Fibroblast of the aortic adventitia (primary cell): ENCODE measurements at places on chromosomes 7 and 10. TPM values are rescaled to one million over a fixed set of nuclear protein-coding genes. Genes with fewer than 3 reads are reported as not detected.

The HOXA10 gene
- total RNA-seq = 0.08 TPM in 1 of 2 replicates, not detected in the other

The FAM131B gene
- 3.2 and 4.0 TPM in 2 replicates for total RNA-seq

The PRKAR1B gene
- 7.0 and 10.1 TPM in 2 replicates for total RNA-seq

The ANKRD7 gene
- total RNA-seq = 1.4 and 3.9 TPM in 2 replicates

The TMEM229A gene
- 3.8 TPM in 1 of 2 replicates, not detected in the other for total RNA-seq

The ZNF485 gene
- total RNA-seq = 3.8 and 4.0 TPM in 2 replicates

The OR6V1 gene
- not detected in 2 replicates for total RNA-seq
